ENCODE measurements at places on chromosomes 7 and 10.

GRCh38 chr7:128235471-128235870 lies 5.6 kb upstream of the LEP start:
- DNase-seq, result no peak

DNA sequence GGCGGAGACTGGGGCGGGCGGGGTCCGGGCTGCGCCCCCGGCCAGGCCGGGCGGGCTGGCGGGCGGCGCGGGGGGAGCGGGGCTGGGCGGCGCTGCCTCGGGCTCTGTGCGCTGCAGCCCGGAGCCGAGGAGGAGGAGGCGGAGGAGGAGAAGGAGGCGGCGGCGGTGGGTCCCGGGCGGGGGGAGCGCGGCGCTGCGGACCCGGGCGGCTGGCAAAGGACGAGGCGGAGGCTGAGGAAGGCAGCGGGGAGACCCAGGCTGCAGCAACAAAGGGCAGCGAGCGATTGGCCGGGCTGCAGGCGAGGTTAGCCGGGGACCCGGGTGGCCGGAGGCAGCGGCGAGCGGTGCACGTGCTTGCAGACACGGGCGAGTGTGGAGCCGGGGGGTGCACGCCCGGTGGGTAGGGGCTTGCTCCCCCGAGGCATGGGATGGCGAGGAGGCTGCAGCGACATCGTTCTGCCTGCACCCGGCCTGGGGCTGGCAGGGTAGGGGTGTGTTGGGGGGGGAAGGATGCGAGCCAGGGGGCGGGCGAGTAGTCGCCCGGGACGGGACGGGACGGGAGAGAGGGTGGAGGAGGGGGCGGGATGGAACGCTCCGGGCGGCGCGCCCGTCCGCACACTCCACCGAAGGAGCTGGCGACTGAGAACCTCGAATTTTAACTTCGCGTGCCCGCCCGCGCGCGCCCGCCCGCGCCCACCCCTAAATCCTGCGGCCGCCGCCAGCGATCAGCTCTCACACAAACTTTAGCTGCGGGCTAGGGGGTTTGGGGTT lies 844 bp upstream of the KAT6B start:
- DNase-seq, result no peak

DNA sequence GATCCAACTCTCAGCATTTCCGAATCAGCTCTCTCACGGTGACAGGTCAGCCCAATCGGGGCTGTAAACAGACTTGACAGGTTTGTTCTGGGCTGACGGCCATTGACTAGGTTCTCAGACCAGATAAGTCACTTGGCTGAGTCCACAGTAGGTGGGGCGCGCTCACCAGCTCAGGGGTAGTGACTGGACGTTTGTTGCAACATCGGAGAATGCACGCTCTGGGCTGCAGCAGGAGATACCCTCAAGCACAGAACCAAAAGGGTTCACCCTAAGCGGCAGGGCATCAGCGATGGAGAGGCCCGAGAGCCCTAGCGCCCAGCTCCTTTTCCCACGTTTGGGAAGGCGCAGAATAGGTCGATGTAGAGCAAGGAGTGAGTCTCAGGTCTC lies 1.8 kb downstream of the KLLN start:
- DNase-seq, result peak; percentile 82

DNA sequence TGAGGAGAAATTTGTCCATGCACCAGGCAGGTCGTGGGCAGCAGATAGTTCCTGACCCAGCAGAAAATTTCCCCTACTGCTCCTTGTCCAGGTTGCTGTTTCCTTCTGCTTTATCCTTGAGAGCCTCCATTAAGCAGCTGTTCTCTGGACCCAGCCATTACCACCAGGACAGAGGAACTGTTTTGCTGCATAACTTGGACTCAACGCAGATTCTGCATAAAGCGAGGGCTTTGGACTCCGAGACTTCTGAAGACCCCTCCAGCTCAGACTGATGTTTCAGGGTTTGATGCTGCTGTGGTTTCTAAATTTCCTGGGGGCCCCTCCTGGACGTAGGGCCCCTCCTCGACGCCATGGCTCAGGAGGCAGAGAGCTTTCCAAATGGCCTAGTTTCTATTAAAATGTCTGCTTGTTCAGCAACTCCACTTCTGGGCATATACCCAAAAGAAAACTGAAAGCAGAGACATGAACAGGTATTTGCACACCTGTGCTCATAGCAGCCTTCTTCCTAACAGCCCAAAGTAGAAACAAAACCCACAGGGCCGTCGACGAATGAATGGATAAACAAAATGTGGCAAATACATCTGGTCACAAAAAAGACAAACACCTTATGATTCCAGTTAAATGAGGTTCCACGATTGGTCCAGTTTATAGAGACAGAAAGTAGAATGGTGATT lies 28.3 kb upstream of the LMTK2 start:
- DNase-seq, result no peak

DNA sequence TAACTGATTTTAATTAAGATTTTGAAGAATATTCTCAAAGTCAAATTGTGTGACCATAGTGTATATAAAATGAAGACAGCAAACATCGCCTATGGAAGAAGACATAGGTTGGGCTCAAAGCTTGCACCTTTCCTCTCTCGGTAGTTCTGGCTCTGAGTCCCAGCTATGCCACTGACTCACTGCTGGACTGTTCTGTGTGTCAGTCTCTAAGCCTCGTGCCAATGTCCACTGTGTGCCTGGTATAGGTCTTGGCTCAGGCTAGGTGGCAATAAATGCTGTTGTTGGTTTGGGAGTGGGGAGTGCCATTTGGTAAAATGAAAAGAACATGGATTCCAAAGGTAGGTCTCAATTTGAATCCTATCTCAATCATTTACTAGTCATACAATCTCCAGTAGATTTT lies 137.5 kb upstream of the RHEB start:
- DNase-seq, result peak; percentile 47

- no peak for DNase-seq
These were observed 155.1 kb downstream of the LYZL1 start for GRCh38 chr10:29443745-29444523.

DNA sequence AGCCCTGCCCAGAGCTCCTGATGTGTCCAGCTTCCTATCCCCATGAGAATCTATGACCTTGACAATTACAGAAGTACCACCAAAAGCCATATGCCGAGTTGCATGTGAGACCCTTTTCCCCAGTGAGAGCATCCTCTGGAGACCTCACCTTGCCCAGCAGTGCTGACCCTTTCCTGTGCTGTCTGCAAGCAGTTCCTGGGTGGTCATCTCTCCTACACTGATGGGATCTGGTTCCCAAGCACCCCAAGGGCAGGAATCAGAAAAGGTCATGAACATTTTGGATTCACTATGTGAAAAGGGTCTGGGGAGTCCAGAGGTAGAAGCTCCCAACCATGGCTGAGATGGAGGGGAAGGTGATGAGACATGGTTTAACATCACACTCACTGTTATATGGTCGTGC lies 18.2 kb downstream of the SFTPD start:
- no peak for DNase-seq

- DNase-seq, result no peak
These were observed 25.5 kb downstream of the NYAP1 start for GRCh38 chr7:100509231-100509630.

GRCh38 chr7:43761938-43762692 lies 3.6 kb downstream of the BLVRA start:
- DNase-seq, result no peak

- DNase-seq, result no peak
These were observed 6.4 kb downstream of the ZMIZ2 start for GRCh38 chr7:44754802-44755697.

GRCh38 chr7:67765481-67766175 lies 769.0 kb downstream of the TYW1 start:
- DNase-seq, result no peak

- DNase-seq, result no peak
These were observed 4.5 kb upstream of the ATP6V0E2 start for GRCh38 chr7:149869291-149869650.

- no peak for DNase-seq
These were observed 186.2 kb downstream of the CFTR start for GRCh38 chr7:117666031-117666430.

DNA sequence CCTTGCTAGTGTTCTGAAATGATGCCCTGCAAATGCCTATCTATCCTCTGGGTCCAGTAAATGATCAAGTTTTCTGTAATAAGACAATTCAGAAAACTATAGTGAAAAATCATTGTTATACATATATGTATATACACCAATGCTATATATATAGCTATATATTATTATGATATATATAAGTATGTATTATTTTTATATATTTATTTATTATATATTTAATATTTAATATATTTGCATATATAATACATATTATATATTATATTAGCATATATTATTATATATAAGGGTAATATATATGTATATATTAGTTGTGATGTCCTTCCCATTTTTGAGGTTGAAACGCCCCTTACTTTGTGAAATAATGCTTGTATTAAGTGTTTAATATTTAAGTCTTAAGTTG lies 181.4 kb upstream of the CACNA2D1 start:
- DNase-seq, result no peak

- no peak for DNase-seq
These were observed 7.9 kb upstream of the MYL10 start for GRCh38 chr7:101636822-101637623.

DNA sequence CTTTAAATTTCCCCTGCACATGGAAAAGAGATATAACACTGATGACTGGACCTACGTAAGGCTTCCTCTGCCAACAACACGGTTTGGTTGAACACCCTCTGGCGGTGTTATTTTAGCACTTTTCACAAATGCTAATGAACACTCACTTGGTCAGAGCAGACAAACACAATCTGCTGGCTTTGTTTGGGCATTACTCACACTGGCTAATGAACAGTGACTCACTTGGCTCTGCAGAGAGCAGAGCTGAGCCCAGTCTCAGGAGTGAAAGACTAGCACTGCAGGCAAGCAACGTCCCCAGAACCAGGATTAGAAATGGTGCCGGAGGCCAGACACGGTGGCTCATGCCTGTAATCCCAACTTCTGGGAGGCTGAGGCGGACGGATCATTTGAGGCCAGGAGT lies 430.8 kb downstream of the PLXNA4 start:
- DNase-seq, result peak; percentile 56

- no peak for DNase-seq
These were observed 8.3 kb upstream of the PIP4K2A start for GRCh38 chr10:22722626-22723169.

DNA sequence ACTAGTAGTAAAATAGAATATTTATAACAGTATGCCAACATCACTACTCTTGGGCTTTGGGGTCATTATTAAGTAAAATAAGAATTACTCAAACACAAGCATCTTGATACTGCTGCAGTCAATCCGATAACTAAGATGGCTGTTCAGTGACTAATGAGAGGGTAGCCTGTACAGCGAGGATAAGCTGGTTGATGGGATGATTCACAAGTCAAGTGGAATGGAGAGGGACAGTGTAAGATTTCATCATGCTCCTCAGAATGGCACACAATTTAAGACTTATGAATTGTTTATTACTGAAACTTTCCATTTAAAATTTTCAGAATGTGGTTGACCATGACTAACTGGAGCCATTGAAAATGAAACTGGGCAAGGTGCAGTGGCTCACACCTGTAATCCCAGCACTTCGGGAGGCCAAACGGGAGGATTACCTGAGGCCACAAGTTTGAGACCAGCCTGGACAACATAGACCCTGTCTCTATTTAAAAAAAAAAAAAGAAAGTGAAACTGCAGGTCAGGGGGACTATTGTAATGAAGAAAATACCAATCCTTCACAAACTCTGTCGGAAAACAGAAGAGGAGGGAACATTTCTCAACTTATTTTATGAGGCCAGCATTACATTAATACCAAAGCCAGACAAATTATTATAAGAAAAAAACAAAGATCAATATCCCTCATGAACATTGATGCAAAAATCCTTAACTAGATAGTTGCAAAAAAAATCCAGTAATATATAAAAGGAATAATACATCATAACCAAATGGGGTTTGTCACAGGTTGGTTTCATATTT lies 11.2 kb downstream of the AVL9 start:
- DNase-seq, result no peak

DNA sequence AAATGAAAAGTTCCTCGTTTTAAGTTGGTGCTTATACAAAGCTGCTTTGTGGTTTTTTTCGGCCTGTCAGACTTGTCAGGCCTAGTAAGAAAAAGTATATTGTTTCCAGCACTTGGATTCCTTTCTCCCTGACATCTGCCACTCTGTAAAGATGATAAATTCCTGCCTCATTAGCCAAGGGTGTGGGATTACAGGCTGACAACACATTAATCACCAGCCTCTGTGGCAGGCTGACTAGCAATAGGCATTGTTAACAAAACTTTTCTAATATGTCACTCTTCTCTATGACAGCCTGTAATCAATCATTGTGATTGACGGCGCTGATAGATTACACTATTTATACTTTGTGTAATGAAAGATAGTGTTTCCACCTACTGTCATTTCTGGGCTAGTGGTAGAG lies 682.5 kb downstream of the LRMDA start:
- DNase-seq, result no peak

Data from tibial artery (tissue), 4 donors.